Left lung (tissue), 14 donors: ENCODE measurements at places on chromosomes 11 and 22. TPM values are rescaled to one million over a fixed set of nuclear protein-coding genes. Genes with fewer than 3 reads are reported as not detected.
A peak's percentile ranks its signal among the peaks of the same experiment; 100 is the strongest.

DNA sequence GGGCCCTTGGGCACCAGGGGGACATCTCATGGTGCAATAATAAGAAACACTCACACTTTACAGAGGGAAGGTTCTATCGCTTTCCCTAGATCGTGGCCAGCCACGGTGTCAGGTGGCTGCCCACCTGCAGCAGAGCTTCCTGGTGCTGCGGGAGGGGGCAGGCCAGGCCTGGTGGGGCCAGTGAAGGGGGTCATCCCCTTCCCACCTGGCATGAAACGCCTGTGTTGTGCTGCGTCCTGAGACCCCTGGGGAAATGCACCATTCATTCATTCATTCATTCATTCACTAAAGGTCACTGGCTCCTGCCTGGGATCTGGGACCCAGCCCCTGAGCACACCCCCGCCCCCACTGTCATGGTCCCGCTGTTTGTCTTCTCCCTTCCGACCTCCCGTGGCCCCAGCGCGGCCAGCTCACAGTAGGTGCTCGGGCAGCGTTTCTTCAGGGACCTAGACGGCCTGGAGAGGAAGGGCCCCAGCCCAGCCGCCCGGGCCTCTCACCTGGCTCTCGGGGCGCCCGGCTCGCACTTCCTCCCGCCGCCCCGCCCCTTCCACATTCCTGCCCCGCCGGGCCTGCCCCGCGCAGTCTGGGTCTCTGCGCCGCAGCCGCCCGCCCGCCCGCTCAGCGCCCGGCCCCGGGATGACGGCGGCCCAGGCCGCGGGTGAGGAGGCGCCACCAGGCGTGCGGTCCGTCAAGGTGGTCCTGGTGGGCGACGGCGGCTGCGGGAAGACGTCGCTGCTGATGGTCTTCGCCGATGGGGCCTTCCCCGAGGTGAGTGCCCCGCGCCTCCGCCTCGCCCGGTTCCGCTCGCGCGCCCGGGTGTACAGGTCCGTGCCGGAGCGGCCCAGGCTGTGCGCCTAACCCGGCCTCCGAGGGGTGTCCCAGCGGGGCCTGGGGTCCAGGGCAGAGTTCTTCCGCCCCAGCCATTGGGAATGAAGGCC, at the start of gene RHOD:
Gene RHOD (plus strand): TSS at position 581 of the 938 bp plus-strand sequence. CDS start 56 bp downstream, at position 637.
- H3K36me3 ChIP-seq, result no peaks in the 10 kb centered on the region
- peak; percentile 90 for DNase-seq
- peak within 1 kb of the TSS; percentile 52 for H3K4me3 ChIP-seq

DNA sequence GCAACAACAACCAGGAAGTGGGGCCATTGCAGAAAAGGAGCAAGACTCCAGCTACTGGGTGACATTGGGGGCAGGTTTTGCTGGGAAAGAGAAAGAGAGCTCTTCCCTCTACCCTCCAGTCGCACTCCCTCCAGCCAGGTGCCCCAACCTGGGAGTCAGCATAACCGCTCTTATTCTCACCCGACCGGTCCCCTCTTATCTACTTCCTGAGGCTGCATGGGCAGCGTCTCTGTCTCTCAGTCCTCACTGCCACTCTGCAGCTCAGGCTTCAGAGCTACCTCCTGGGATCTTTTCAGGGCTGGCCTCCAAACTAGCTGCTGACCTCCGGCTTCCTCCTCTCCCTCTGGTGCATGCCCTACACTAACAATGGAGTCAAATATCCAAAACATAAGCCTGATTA, 5.1 kb downstream of the ZNF70 start:
- H3K36me3 ChIP-seq, result peaks cover 41% of the 10 kb centered on the region
- DNase-seq, result peak; percentile 53
- H3K4me1 ChIP-seq, result peaks cover 13% of the 10 kb centered on the region

DNA sequence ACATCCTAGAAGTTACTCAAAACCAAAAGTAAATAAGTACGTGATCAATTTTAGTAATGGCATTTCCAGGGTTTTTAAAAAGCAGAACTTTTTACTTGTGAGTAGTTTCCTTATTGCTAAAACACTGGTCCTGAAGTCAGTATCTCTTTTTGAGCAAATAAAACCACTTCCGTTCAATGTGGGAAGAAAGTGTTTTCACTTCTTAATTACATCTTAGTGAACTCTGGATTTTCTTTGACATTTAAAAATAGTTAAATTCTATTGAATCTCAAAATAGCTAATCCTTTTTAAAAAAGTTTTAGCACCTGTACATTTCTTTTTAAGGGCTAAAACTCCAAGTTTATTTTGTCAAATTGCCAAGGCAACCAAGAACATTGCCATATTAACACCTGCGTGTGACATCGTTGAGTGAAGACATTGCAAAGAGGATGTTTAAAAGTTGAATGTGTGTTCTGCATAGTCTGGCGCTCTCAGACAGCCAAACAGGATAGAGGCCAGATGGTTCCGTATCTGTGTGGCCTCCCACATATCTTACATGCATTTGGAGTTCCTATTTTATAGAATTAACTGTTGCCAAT, 17.2 kb upstream of the OR5B21 start:
- no peak overlapping the region for H3K4me3 ChIP-seq
- peaks cover 34% of the 10 kb centered on the region for H3K4me1 ChIP-seq
- H3K36me3 ChIP-seq, result peaks cover 23% of the 10 kb centered on the region
- H3K27ac ChIP-seq, result no peak overlapping the region
- DNase-seq, result no peak

ANO9 gene
- total RNA-seq, result 20.2 TPM

DNA sequence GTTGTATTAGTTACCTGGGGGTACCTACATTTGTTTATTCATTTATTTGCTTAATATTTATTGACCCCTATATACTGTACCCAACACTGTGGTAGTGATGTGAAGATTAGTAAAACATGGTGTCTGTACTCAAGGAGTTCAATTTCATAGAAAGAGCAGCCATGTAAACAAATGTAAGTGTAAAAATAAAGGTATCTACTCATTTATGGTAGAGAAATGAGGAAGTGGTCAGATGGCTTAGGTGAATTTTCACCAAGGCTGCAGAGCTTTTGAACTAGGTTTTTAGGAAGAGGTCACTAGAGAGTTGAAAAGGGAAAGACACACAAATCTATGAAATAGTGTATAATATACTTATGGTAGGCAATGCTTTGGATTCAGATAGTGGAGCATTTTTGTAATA, 11.1 kb downstream of the CTR9 start:
- no peak overlapping the region for H3K27ac ChIP-seq
- no peaks in the 10 kb centered on the region for H3K4me1 ChIP-seq
- H3K36me3 ChIP-seq, result no peaks in the 10 kb centered on the region
- no peak overlapping the region for H3K4me3 ChIP-seq
- no peaks in the 10 kb centered on the region for H3K27me3 ChIP-seq
- no peak for DNase-seq

DNA sequence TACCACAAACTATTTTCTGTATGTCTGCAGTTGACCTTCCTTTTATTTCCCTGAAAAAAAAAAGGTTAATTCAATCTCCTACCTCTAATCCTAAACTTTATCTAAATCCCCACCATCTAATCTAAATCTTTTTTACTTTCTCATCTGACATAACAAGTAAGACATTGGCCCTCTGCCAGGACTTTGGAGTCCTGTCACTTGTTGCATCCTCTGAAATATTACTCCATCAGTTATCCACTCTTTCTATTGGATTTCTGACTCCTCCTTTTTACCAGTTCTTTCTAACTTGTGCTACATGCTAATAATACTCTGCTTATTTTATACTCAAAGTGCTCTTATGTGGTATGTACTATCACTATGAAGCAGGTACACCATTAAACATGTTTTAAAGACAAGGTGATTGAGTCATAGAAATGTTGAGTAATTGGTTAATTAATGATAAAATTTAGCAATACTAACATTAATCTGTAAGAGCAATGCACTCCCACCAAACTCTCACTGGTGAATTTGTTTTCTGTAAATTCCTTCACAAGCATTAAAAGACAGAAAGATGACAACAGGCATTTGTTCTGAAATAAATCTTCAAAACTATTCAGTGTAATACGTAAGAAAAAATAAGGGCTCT, 914.2 kb upstream of the RAG2 start:
- H3K27ac ChIP-seq, result no peak overlapping the region
- no peaks in the 10 kb centered on the region for H3K36me3 ChIP-seq
- H3K4me1 ChIP-seq, result no peaks in the 10 kb centered on the region
- no peaks in the 10 kb centered on the region for H3K27me3 ChIP-seq
- H3K4me3 ChIP-seq, result no peak overlapping the region
